ENCODE measurements at places on chromosomes 1 and 21.

- DNase-seq = no peak
Observed at GRCh38 chr1:16438924-16439323, 1.6 kb upstream of the NECAP2 start.

DNA sequence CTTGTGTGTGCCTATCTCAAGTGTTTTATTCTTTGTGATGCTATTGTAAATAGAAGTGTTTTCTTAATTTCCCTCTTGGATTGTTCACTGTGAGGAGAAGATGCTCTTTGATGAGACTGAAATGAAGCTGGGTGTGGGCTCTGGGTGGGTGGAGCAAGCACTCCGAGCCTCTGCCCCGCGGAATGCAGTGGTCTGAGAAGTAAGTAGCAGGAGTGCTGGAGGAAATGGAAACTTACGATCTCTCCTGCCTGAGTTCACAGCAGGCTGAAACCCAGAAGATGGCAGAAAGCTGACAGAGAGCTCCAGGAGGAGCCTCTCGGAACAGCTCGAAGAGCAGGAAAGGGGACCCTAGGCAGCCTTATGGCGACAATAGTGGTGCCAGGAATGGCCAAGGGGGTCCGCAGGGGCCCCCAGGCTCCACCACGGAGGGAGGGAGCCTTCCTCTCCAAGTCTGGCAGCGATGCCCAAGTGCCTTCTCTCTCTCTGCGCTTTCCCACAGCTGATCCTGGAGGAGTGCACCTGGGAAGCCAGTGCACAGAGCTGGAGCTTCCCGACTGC lies 126.8 kb upstream of the COL6A1 start:
- no peak for DNase-seq

GRCh38 chr1:201556841-201557571 lies 18.1 kb downstream of the NAV1 start:
- no peak for DNase-seq

- no peak for DNase-seq
Observed at GRCh38 chr1:186009039-186009737, 275.0 kb downstream of the HMCN1 start.

Measured in kidney (tissue), 22 donors.